ENCODE measurements at places on chromosomes 16 and 17.

DNA sequence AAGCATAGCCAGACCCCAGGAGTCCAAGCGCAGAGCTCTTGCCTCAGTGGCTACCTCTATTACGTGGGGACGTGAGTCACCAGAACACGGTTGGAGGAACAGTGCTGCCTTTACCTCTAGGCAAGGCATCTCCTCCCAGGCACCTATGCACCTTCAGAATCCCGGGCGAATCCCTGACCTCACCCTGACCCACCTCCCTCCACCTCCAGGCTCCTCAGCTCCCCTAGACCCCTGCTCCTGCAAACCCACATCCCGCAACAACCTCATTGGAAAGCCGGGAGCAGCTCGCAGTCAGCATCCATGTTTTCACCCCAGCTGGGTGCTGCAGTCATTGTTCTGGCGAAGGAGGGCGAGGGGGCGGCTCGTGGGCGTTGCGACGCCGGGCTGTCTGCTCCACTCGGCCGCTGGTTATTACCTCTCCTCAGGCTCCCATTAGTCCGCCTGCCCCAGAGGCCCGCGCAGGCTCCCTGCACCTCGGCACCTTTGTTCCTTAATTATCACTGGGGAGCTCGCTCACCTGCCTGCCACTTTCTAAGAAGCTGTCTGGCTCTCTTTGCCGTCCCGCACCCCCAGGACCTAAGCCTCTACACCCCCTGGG lies 24.6 kb upstream of the DLX4 start:
- DNase-seq, result peak; percentile 30

GRCh38 chr17:17072546-17072945 lies 30.3 kb downstream of the MPRIP start:
- no peak for DNase-seq

DNA sequence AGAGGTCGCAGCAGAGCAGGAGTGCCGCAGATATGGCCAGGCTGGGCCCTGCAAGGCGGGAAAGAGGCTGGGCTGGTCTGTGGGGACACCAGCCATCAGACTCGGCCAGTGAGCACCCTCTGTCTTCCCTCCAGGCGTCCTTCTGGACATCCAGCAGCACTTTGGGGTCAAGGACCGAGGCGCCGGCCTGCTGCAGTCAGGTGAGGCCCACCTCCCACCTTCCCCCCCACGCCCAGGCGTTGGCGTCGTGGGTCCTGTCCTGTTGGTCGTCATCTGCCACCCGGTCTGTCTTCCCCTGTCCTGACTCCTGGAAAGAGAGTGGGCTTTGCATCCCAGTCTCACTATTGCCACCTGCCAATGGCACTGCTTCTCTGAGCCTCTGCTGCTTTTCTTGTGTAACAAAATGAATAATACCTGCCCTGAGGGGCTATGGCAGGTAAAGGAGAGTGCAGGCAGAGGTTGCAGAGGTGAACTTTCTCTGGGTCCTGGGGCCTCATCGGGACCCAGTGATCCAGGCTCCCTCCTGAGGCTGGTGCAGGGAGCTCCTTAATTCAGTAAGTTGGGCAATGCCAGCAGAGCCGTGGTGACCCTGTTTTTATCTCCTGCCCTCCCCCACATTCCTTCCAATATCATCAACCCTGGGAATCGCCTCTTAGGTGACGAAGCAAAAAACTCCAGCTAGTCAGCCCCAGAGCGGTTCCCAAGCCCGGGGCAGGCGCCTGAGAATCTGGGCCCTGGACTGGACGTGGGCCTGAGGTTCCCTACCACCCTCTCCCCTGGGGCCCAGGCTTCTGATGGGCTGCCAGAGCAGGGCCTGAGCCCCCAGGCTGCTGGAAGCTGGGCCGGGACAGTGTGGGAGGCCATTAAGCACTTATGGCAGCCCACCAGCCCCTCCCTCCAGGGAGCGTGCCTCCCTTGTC lies 14.7 kb downstream of the SPNS2 start:
- no peak for DNase-seq

DNA sequence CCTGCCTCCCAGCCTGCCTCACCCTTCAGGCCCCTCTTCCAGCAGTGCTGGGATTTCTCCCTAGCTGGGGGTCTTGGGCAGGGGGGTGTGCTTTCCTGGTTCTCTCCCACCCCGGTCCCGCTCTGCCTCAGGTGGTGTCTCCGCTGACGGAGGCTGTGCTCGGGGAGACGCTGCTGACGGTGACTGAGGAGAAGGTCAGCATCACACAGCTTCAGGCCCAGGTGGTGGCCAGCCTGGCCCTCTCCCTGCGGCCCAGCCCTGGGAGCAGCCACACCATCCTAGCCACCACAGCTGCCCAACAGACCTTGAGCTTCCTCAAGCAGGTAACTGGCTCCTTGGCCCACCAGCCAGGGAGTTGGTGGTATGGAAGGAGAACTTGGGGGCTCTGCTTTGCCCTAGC lies 56.5 kb downstream of the TMEM132E start:
- no peak for DNase-seq

DNA sequence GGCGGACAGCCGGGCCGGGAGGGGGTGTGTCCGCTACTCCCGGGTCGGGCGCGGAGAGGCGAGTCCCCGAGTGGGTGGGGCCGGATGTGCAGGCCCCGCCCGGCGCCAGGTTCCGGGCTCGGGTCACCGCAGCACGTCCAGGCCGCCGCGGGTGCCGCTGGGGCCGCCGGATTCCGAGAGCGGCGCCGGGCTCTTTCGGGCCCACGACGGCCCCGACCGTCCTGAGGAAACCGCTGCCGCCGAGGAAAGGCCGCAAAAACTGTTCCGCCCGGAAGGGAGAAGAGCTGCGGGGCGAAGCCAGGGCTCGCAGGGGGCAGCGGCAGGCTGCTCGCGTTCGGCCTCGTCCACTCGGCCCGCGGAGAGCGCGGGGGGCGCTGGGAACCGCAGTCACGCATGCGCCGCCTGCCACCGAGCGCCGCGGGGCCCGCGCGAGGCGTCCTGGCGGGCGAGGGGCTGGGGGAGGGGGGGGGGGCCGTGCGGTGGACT lies at the start of gene ZKSCAN2:
Gene ZKSCAN2 (minus strand): TSS at position 376 of the 486 bp plus-strand sequence. CDS start 718 bp downstream, outside the sequence.
- peak; percentile 84 for DNase-seq

GRCh38 chr16:30356401-30357084 lies 1.4 kb upstream of the CD2BP2 start:
- peak; percentile 16 for DNase-seq

DNA sequence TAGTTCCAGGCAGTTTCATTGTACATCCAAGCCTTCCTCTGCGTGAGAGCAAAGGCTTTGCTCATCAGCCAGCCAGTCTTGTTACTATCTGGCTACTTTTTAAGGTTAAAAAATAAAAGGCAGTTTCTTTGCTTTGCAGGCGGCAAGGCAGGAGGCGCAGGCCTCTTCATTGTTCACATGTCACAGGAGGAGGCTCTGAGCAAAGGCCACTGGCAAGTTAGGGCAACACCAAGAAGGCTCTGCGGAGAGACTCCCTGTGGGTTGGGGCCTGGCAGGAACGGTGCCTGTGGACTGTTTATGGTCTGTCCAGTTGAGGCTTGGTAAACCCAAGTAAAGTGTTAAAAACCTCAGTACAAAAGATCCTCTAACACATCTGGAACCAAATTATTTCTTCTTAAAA lies 3.9 kb upstream of the NT5C start:
- DNase-seq, result no peak

DNA sequence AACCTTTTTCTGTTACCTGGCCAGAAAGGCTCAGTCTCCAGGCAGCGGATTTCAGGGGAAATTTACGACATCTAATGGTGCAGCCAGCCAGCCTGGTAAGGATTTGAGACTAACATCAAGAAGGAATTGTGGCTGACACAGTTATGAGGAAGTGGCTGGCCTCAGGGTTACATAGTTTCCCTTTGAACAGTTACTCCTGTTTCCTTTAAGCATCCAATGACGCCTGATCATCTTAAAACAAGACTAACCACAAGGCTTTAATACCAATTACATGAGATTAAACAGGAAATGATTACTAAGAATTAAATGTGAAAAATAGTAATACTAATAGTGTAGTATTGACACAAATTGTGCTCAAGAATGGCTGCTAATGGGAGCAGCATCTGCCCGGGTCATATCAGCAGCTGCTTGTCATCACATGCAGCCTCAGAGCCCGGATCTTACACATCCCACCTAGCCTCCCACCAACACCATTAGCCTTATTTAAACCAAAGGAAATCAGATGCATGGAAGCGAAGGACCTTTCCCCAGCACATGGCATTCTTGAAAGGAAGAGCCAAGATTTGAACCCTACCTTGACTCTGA lies 431.8 kb downstream of the PMP22 start:
- DNase-seq, result no peak

- no peak for DNase-seq
These were observed 242.8 kb upstream of the PSMD7 start for GRCh38 chr16:74053826-74054225.

DNA sequence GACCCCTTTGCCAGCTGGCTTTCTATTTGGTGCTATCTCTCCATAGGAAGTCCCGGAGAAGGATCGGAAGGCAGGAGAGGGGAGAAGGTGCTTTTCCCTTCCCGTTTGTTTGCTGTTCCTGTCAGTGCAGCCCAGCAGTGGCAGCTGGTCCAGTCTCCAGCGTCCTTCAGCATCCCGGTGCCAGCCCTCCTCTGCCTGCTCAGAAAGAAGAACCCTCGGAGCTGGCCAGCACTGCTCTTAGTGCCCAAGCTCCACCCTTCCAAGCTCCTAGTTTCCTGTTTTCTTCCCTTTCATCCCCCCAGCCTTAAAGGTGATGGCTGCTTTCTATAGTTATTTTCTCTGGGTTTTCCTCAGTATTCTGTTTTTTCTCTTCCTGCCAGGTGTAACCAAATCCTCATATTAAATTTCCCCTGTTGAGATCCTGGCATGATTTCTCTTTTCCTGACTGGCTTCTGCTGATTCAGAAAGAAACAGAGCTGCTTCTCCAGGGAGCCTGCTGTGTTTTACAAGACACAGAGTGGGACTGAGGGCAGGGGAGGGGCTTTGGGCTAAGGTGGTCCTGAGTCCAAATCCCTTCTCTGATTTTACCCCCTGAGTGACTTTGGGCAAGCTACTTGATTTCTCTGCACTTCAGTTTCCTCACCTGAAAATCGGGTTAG lies 186.8 kb downstream of the COPRS start:
- no peak for DNase-seq

DNA sequence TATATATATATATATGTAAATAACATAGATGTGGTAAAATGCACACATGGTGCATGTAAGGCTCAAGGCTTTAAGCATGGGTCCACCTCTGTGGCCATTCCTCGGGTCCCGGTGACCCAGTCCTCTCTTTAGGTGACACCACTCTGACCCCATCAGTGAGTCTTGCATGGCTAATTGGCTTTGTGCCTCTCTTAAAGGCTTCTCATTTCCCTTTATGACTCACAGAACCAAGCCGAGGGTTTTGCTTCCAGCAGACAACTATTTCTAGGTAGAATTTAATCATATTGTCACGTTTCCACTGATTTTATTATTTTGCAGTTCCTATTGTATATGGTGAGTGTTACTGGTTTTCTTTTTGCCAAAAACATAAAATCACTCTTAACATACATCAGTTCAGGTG lies 59.7 kb downstream of the PLCG2 start:
- no peak for DNase-seq

GRCh38 chr16:8739989-8740704 lies 57.3 kb downstream of the TMEM186 start:
- DNase-seq, result no peak

DNA sequence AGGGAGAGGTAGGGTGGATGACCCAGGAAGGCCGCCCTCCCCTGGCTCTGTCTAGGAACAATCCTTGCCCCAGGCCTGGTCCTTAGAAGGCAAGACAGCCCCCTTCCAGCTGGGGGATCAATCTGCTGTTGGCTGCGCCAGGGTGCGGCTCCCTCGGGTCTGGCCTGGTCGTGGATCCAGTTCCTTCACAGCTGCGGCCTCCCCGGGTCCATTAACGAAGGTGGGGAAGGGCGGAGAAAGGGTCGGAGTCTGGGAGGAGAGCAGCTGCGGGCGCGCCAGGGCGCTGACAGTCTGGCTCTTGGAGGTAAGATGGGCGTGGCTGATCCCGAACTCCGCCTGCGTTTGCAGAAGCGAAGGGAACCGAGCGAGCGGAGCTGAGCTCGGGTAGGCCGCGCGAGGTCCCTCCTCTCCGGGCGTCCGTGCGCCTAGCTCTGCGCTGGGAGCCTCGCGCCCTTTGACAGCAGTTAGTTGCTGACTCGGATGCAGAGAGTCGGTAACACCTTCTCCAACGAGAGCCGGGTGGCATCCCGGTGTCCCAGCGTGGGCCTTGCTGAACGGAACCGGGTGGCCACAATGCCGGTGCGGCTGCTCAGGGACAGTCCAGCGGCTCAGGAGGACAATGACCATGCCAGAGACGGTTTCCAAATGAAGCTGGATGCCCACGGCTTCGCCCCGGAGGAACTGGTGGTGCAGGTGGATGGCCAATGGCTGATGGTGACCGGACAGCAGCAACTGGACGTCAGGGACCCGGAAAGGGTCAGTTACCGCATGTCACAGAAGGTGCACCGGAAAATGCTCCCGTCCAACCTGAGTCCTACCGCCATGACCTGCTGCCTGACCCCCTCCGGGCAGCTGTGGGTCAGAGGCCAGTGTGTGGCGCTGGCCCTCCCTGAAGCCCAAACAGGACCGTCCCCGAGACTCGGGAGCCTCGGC lies at the start of gene HSPB9:
Gene HSPB9 (plus strand): TSS at position 434 of the 933 bp plus-strand sequence. CDS start 47 bp downstream, at position 481.
- DNase-seq, result no peak

- peak; percentile 1 for DNase-seq
These were observed 68.6 kb downstream of the HAPSTR1 start for GRCh38 chr16:9159839-9160550.

- DNase-seq, result no peak
These were observed 629 bp upstream of the RNF135 start for GRCh38 chr17:30969989-30970830.

- no peak for DNase-seq
These were observed 841 bp upstream of the IGFALS start for GRCh38 chr16:1794221-1794871.

GRCh38 chr16:46894036-46894672 lies 10.0 kb downstream of the GPT2 start:
- no peak for DNase-seq

- no peak for DNase-seq
These were observed 22.6 kb upstream of the NF1 start for GRCh38 chr17:31072186-31072585.

- DNase-seq, result no peak
These were observed 463.2 kb upstream of the MAF start for GRCh38 chr16:80063713-80064069.

DNA sequence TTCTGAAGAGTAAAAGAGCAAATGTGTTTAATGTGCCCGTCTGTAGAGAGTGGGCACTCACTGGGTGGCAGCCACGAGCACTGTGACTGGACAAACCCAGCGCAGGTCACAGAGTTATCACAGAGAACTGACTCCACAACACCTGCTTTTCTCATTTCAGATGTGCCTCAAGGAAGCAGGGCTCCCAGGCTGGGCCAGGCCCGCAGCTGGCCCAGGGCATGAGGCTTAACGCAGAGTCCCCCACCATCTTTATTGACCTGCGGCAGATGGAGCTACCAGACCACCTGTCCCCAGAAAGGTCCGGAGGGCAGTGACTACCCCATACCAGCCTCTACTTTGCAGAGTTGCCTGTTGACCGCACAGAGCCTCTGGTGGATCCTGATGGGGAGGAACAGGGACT lies 11.9 kb downstream of the DNAAF8 start:
- DNase-seq, result no peak

- DNase-seq, result peak; percentile 25
These were observed 22.5 kb downstream of the DNAI2 start for GRCh38 chr17:74296548-74296936.

- DNase-seq, result no peak
These were observed 43.8 kb upstream of the NDRG4 start for GRCh38 chr16:58456193-58456592.

GRCh38 chr17:42411361-42411760 lies 11.7 kb downstream of the CAVIN1 start:
- DNase-seq, result no peak

GRCh38 chr16:13193721-13194120 lies 292.3 kb downstream of the SHISA9 start:
- no peak for DNase-seq
